Stimulated activated CD4-positive, alpha-beta T cell treated with anti-CD3 and anti-CD28 coated beads, Interleukin-4, amount 100 ng/mL, for 1 hour (primary cell): ENCODE measurements at places on chromosomes 4 and X.

DNA sequence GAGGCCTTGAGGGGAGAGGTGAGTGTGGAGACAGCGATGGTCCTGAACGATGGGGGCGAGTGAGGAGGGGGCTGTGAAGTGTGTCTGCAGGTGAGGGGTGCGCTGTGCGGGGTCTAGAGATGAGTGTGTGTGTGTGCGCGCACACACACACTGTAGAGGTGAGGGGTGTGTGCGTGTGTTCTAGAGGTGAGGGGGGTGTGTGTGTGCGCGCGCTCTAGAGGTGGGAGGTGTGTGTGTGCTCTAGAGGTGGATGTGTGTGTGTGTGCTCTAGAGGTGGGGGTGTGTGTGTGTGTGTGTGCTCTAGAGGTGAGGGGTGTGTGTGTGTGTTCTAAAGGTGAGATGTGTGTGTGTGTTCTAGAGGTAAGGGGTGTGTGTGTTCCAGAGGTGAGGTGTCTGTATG lies 574 bp downstream of the BST1 start:
- DNase-seq, result no peak

- no peak for DNase-seq
These were observed 671 bp downstream of the SLC7A11 start for GRCh38 chr4:138241281-138242075.

GRCh38 chr4:8939840-8940742 lies 68.5 kb upstream of the HMX1 start:
- no peak for DNase-seq

DNA sequence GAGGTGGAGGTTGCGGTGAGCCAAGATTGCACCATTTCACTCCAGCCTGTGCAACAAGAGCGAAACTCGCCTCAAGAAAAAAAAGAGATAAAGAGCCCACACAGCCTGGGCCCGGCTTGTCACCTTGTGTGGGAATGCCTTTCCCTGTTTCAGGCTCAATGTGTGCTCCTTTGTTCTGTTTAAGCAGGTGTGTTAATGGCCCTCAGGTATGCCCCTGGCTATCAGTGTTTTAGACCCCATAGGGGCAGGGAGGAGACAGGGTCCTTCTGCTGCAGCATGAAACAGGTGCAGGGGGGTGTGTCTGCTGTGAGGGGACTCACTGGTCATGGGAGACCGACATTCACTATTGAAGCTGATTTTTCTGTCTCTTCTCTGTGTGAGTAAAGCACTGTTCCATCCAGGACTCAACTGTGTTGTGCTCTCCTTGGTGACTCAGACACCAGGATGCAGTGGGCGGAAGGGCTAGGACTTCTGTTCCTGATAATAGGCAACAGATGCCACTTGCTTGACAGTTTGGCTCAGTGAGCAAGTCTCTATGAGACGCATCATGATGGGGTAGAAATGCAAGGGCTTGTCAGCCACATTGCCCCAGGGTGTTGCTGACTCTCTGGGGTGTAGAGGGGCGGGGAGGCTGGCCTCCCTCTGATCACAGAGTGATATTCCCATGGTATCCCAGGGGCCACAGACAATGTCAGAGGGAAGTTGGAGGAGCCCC lies 15.6 kb upstream of the LAP3 start:
- DNase-seq, result no peak

- DNase-seq, result no peak
These were observed 306.2 kb downstream of the INPP4B start for GRCh38 chr4:142539796-142540482.

GRCh38 chrX:118259213-118259612 lies 86.7 kb upstream of the WDR44 start:
- DNase-seq, result no peak

- no peak for DNase-seq
These were observed 14.1 kb upstream of the CD99 start for GRCh38 chrX:2676794-2677675.

- no peak for DNase-seq
These were observed 5.3 kb upstream of the APELA start for GRCh38 chr4:164871673-164872072.

DNA sequence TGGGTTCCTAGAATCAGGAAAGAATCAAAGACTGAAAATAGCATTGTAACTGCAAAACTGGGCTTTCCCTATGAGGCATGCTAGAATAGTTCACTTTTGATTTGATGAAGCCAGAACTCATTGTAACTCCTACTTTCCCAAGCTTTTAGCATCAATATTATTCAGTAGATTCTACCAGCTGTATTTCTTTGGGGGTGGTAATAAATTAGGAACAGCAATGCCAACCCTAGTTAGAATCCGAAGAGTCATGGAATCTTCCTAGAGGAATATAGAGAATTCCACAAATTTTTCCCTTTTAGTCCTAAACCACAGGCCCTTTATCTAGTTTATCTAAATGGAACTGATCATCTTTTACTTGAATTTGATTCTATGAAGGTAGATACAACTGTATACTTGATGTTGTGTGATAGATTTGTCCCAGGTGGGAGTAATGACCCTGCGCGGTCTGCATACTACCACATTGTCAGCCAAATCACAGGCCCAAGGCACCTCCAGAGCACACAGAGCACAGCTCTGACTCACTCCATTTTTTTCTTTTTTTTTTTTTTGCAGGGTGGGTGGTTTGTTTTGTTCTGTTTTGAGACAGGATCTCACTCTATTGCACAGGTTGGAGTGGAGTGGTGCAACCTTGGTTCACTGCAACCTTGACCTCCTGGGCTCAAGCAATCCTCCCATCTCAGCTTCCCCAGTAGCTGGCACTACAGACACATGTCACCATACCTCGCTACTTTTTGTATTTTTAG lies 66.6 kb downstream of the EDNRA start:
- DNase-seq, result no peak

- DNase-seq, result no peak
These were observed 79.1 kb downstream of the MID1IP1 start for GRCh38 chrX:38880296-38880854.

DNA sequence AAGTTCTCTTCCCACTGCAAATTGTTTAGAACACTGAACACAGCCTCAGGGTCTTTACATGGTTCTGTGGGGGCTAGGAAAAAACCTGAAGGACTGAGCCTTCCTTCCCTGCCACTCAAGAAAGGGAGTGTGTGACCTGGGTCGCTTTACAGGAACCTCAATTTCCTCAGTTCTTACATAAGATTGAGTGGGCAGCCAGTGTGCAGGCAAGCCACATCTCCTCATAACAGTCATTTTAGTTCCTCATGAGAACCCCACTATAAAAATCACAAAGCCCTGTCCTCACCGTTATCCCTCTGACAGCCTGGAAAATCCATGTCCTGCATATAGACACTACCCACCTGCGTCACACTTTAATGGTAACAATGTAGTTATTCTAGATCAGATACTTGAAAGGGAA lies 2.1 kb upstream of the ETDC start:
- DNase-seq, result no peak

DNA sequence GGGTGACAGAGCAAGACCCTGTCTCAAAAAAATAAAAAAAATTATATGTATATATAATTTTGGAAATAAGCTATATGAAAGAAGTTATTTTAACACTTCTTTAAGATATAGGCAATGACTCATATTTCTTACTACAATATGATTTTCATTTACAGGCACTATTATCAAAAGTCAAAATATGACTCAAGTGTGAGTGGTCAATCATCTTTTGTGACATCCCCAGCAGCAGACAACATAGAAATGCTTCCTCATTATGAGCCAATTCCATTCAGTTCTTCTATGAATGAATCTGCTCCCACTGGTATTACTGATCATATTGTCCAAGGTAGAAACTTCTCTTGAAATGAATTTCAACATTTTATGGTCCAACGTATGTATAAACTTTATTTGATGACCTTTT lies 20.8 kb downstream of the OCIAD1 start:
- DNase-seq, result no peak

DNA sequence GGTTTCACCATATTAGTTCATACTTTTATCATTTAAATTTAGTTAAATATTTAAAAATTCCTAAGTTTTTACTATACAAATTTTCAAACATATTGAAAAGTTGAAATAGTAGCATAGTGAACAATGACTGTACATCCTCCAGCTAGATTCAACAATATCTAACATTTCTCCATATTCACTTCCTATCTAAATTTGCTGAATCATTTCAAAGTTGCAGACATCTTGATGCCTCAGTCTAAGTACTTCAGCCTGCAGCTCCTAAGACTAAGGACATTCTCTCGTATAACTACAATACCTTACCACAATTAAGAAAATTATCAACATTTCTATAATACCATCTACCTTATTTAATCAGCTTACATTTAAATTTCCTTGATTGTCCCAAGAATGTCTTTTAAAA lies 132.7 kb downstream of the TMEM164 start:
- no peak for DNase-seq

DNA sequence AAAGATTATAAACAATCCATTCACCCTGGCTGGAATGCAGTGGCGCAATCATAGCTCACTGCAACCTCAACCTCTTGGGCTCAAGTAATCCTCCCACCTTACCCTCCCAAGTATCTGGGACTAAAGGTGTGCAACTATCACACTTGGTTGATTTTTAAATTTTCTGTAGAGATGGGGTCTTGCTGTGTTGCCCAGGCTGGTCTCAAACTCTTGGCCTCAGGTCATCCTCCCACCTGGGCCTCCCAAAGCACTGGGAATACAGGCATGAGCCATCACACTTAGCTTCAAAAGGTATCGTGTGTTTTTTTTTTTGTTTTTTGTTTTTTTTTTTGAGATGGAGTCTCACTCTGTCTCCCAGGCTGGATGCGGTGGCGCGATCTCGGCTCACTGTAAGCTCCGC lies 71.5 kb downstream of the FRYL start:
- no peak for DNase-seq

- no peak for DNase-seq
These were observed 241.8 kb downstream of the FBXO8 start for GRCh38 chr4:174041555-174042105.

DNA sequence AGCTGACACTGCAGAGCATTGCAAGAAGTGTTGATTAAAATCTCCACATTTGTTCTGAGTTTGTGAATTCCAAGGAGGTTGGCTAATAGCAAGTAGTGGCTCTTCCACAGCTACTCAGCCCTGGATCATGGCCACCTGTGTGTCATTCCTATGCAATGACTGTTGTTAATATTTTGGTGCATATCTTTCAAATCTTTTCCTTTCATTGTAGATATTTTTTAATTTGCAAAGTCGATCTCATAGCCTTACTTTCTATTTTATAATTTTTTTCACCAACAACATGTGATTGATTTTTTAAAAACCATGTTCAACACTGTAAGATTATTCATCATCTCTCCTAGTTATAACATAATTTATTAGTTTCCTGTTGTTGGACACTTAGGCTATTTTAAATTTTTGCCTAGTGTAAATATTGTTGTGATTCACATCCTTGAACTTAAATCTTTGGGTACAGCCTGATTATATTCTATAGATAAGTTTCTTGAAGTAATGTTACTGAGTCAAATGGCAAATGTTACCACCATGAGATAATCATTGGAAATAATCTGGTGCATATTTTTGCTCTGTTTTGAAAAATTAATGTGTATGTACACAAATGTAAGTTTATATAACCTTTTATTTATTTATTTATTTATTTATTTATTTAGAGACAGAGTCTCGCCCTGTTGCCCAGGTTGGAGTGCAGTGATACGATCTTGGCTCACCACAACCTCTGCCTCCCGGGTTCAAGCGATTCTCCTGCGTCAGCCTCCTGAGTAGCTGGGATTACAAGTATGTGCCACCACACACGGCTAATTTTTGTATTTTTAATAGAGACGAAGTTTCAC lies 17.1 kb upstream of the ARHGAP10 start:
- DNase-seq, result no peak

GRCh38 chrX:73817393-73818199 lies 254.6 kb downstream of the CHIC1 start:
- DNase-seq, result no peak

DNA sequence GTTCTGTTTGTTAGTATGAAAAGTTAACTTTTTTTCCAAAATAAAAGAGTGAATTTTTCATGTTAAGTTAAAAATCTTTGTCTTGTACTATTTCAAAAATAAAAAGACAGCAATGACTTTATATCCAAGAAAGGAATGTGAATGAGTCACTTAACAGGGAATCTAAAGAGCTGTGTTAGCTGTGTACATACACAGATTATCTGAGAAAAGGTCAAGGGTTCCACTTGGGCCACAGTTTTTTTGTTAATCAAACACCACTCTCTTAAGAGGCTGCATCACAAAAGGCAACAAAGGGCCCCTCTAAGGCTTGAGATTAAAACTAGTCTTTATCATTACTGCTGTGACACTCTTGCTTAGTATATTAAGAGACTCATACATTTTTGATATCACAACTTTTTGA lies 82.1 kb downstream of the FIP1L1 start:
- DNase-seq, result no peak

GRCh38 chr4:70895405-70895804 lies 6.8 kb upstream of the MOB1B start:
- DNase-seq, result no peak

DNA sequence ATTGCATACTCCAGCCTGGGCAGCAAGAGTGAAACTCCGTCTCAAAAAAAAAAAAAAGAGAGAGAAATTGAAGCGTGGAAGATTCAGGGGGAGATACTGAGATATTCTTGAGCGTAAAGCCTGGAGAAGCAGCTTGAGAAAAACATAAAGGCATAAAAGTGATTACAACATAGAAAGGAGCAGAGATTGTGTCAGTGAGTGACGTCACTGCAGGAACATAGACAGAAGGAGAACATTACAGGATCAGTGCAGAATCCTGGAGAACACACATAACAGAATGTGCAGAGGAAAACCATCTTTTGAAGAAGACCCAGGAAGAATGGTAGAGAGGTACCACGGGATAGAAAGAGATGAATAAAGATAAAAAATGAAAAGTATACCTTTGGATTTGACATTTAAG lies 147.0 kb downstream of the APBB2 start:
- DNase-seq, result no peak

GRCh38 chr4:88033309-88033708 lies 25.9 kb downstream of the PKD2 start:
- DNase-seq, result no peak

DNA sequence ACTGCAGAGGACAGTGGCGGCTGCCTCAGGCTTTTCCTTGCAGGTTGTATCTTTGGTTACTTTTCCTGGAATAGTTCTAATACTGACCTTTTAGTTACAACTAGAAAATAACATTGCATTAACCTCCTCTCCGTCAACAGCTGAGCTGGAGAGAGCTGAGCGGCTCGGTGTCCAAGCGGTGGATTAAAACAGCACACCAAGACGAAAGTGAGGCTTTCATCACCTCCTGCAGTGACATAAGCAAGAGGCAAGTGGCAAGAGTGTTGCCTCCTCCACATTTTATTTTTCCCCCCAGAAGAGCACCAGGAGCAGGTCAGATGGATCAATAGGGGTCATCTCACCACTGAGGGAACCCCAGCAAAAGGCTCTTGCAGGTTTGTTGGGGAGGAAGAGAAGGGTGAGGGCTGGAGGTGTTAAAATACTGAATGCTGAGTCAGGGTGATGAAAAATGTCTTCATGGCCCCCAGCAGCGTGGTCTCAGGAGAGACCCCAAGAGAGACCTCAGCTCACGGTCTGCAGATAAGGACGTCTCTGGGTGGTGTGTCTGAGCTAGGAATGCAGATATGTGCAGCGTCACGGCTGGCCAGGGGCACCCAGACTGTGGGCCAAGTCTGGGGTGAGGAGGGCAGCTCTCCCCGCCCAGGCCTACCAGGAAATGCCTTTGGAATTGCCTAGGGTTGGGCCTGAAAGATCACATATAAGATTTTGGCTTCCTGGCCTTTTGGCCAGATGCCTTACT lies 50.3 kb downstream of the CASP3 start:
- no peak for DNase-seq

GRCh38 chr4:122783301-122784215 lies 43.1 kb upstream of the FGF2 start:
- DNase-seq, result no peak
